AG10803 (cell line): ENCODE measurements at places on chromosomes 12 and 14.

GRCh38 chr14:45633220-45633984, 380.4 kb upstream of the MIS18BP1 start:
- DNase-seq: no peak

- no peak for DNase-seq
These were observed 18.7 kb downstream of the HVCN1 start for GRCh38 chr12:110670161-110670701.

DNA sequence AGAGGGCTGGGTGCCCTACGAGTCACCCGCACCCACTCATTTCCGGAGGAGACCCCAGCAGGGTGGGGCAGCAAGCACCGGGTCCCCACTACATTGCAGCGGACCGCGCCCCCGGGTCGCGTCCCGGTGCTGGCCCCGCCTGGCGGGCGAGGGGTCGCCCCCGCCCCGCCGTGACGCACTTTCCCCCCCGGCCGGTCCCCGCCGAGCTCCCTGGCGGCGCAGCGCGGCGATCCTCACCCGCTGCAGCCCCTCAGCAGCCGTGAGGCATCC, 106.1 kb downstream of the PRICKLE1 start:
- DNase-seq: no peak

GRCh38 chr12:90562671-90563070, 392.3 kb downstream of the CCER1 start:
- DNase-seq: no peak

GRCh38 chr12:31687101-31687527, 27.6 kb downstream of the ETFBKMT start:
- DNase-seq: no peak

GRCh38 chr12:79929065-79929464, 5.8 kb downstream of the PPP1R12A start:
- DNase-seq: no peak

GRCh38 chr12:47813511-47814196, 6.0 kb downstream of the HDAC7 start:
- no peak for DNase-seq

DNA sequence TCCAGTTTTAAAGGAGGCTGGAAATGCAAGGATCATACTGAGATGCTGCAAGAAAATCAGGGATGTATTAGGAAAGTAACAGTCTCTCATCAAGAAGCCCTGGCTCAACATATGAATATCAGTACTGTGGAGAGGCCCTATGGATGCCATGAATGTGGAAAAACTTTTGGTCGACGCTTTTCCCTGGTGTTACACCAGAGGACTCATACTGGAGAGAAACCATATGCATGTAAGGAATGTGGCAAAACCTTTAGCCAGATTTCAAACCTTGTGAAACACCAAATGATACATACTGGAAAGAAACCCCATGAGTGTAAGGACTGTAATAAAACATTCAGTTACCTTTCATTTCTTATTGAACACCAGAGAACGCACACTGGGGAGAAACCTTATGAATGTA, 24.5 kb downstream of the ZNF891 start:
- DNase-seq: no peak

- DNase-seq: peak; percentile 54
These were observed 93.4 kb upstream of the HOXC13 start for GRCh38 chr12:53844994-53845844.

DNA sequence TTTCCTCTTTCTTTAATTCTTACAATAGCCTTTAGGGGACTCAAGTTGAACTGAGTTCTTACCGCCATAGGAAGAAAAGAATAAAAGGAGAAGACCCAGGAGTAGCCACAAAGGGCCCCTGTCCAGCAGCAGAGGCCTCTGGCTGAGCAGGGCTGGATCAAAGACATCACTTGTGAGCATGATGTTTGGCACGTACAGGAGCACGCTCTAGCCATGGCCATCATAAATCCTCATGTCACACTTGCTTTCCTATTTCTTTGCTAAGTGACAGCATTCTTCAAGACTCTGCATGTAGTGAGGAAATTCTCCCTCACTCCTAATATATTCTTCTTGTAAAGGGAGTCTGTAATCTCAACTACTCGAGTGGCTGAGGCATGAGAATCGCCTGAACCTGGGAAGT, 15.7 kb downstream of the CLEC4C start:
- DNase-seq: no peak

- no peak for DNase-seq
These were observed 447.1 kb downstream of the ZFP36L1 start for GRCh38 chr14:68345738-68346137.

GRCh38 chr12:23550753-23551152, 398.7 kb downstream of the SOX5 start:
- no peak for DNase-seq

- DNase-seq: no peak
These were observed 2.5 kb downstream of the PPP1R12A start for GRCh38 chr12:79932357-79932756.

DNA sequence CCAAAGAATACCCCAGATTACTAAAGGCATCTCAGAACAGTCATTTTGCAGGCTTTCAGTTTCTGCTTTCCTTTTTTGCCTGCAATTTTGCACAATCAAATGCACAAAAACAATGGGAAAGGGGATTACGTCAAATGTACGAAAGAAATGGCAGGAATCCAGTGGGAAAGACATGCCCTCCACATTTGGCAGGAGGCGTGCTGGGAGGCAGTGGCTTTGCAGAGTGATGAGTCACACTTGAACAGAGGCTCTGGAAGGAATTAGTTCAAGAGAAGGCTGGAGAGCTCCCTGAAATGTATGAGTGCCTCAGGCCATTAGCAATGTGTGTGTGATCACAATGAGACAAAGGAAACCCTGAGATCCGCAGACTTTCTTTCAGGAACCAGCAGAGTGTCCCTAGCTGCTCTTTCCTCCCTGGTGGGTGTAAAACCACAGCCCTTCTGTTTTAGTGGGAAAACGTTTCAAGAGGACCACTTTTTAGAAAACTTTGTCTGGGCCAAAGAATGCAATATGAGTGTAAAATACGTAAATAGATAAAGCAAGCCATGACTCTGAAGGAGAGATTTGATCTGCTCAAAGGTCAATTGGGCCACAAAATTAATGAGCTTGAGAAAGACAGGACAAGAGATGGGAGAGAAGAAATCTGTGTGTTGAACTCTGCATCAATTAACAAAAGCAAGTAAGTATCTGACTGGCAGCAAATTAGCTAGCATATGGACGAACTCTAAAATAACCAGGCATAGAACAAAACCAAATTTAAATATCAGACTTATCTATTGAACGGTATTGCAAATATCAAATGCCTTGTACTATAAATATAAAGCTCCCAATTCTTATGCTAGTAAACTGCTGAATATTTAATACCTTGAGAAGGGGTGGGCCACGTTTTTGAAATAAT, 155.4 kb upstream of the PDE3A start:
- peak; percentile 97 for DNase-seq

GRCh38 chr12:130569521-130569920, 146.6 kb downstream of the RIMBP2 start:
- no peak for DNase-seq

DNA sequence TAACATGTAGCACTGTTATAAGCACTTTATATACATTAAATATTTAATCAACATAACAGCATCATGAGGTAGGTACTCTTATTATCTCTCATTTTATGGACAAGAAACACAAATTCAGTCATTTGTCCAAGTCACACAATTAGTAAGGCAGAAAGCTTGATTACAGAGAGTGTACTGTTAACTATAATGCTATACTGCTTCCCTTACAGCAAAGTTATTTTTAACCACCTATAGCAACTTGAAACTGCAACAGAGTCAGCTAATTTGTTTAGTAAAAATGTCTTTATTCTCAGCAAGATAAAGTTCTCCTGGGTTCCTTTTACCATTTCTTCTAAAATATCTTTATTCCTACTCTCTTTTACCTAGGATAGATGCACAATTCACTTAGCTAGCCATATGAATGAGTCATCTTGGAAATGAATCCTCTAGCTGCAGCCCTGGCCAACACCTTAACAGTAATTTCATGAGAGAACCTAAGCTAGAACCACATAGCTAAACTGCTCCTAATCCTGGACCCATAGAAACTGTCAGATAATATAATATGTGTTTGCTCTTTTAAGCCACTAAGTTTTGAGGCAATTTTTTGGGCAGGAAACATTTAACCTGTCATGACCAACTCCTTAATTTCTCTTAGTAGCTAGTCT, 90.2 kb upstream of the HECTD1 start:
- DNase-seq: peak; percentile 3

DNA sequence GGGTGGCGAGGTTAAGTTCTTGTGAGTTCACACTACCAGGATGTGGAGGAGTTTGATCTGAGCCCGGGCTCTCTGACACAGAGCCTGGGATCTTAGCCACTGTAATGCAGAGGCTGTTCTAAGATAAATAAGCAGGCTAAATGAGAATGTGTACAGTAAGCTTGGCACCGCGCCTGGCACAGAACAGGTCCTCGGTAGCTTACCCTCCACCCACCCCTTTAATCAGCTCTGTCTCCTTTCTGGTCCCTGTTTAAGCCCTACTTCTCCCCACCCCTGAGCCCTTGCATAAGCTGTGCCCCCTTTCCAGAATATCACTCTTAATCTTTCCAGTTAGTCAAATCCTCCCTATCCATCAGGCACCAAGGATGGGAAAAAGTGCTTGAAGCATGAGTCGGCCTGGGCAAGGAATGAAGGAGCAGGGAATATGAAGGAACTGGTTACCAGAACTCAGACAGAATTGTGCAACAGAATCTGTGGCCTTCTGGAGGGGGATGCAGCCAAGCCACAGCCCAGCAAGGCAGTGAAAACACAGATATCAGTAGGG, 32.8 kb upstream of the CMKLR1 start:
- DNase-seq: peak; percentile 85

DNA sequence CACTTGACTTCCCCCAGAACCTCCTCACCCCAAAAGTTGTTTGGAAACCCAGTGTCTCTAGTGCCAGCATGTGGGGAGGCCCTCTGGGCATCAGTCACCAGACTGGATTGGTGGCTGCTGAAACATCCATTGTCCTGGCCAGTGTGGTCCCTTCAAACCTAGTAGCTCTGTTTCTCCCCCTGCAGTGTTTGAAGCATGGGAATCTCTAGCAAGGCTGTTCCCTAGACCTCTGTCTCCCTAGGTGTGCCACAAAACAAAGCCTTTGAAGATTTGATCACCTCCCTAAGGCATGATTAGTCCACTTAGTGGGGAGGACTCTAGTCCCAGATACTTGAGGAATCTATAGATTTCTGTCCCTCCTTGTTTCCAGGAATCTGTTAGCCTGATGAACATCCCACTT, 60.3 kb downstream of the ARF6 start:
- no peak for DNase-seq

- no peak for DNase-seq
These were observed 163.6 kb downstream of the RIMBP2 start for GRCh38 chr12:130552483-130552996.

- peak; percentile 37 for DNase-seq
These were observed 75.4 kb upstream of the PWP1 start for GRCh38 chr12:107610021-107610859.

- peak; percentile 67 for DNase-seq
These were observed 898.4 kb downstream of the SLC16A7 start for GRCh38 chr12:60494244-60494643.

- no peak for DNase-seq
These were observed 12.8 kb downstream of the BDKRB2 start for GRCh38 chr14:96217376-96217913.

DNA sequence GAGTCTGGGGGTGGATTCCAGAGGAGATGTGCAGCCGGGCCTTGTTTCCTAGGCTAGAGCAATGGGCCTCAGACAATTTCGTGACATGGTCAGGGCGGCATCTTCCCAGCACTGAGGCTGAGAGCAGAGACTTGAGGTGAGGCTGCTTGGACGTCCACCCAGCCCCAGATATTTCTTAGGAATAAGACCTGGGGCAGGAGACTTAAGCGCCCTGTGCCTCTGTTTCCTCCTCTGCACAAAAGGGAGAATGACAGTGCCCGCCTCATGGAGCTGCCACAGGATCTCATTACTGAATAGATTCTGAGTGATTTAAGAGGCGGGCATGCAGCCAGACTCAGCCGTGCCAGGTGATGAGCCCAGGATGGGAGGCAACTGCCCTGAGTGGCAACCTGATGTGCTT, 297.9 kb upstream of the SFSWAP start:
- no peak for DNase-seq

GRCh38 chr14:73889376-73889775, 2.7 kb downstream of the ZNF410 start:
- DNase-seq: peak; percentile 39

GRCh38 chr12:82857911-82858533, 171.3 kb downstream of the TMTC2 start:
- DNase-seq: no peak

GRCh38 chr12:89796798-89797382, 88.3 kb upstream of the ATP2B1 start:
- no peak for DNase-seq

DNA sequence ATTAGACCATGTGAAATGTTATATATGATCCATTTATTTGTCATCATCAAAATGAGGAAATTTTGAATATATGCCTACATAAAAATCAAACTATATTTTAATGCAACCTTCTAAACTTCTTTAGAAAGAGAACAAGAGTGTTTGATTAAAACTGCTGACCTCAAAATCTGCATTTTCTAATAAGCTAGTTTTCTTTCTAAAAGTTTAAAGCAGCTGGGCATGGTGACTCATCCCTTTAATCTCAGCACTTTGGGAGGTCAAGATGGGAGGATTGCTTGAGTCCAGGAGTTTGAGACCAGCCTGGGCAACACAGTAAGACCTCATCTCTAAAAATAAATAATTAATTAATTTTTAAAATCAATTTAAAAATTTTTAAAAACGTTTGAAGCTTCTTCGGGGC, 36.2 kb downstream of the GNPTAB start:
- no peak for DNase-seq

GRCh38 chr12:90987520-90987919, 17.3 kb downstream of the EPYC start:
- DNase-seq: no peak

- no peak for DNase-seq
These were observed 12.5 kb upstream of the SRSF5 start for GRCh38 chr14:69754487-69754886.

- peak; percentile 3 for DNase-seq
These were observed 664 bp downstream of the LRFN5 start for GRCh38 chr14:41607304-41607775.

DNA sequence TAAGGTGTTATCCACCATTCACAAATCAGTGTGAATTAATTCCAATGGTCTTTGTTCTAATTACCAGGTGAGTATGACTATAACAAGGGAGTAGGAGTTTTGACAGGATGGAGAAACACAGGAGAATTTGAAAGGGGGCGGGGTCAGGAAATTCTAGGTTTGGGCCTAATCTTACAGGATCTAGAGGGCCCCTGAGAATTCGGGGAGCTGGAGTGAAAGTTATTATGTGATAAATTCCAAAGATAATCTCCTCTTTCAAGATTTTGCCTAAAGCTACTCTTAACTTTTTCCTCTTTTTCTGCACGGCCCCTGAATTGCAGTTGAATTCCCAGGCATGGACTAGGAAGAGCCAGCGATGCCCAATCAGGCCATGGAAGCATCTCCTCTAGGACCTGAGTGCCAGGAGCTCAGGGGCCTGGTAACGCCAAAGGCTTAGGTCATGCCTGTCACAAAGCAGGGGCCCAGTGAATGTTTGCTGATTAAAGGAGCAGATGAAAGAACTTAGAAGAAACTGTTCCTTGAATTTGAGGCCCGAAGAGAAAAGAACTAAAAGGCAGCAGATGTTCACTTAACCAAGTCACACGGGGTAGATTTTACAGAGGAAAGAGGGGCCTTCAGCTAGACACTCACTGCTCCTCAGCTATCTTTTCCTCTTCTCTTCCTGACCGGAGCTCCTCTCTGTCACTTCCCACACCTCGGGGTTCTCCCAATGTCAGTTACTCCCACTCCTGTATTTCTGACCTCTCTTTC, 195.5 kb downstream of the PPM1H start:
- DNase-seq: no peak
